CD4-positive, alpha-beta T cell treated with Interleukin-6 at 100 ng/mL for 8 hours (primary cell): ENCODE measurements at places on chromosomes 1 and 21.

GRCh38 chr1:216390956-216391355 is 32.3 kb downstream of the USH2A start:
- no peak for DNase-seq

GRCh38 chr1:37484325-37485051 is 10.1 kb downstream of the ZC3H12A start:
- no peak for DNase-seq

DNA sequence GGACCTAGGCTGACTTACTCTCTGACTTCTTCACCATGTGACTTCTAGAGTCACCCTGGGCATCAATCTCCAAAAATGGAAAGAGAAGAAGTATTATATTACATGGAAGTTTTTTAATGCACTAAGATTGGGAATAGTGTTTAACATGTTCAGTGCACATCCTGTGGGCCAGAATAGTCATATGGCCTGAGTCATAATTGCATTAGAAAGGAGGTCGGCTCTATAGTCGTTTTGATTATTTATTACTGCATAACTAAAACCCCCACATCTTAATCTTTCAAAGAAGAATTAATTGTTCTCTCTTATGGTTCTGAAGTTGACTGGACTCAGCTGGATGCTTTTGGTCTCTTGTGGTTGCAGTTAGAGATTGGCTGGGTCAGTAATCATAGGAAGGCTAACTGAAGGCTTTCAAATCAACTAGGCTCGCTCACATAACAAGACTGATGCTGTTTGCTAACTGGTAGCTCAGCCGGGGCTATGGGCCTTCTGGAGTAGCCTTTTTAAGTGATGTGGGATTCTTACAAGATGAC is 810.6 kb upstream of the ADGRL4 start:
- DNase-seq = no peak

GRCh38 chr1:108357802-108358201 is 92.3 kb upstream of the NBPF6 start:
- DNase-seq = no peak

DNA sequence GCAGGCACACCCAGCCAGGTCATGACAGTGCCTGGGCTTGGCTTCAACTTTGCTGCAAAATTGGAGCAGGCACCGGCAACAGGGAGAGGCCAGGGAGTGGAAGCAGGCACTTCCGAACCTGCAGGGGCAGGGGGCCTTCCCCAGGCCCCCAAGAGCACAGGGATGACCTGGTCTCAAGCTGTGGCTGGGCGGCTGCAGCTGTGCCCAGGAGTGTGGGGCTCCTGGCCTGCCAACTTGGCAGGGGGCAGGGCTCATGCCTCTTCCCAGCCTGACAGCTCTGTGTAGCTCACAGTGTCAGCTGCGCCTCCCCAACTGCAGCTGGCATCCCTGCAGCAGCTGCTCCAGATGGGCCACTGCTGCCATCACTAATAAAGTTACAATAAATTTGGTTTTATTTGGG is 51.5 kb upstream of the SCYL3 start:
- no peak for DNase-seq

DNA sequence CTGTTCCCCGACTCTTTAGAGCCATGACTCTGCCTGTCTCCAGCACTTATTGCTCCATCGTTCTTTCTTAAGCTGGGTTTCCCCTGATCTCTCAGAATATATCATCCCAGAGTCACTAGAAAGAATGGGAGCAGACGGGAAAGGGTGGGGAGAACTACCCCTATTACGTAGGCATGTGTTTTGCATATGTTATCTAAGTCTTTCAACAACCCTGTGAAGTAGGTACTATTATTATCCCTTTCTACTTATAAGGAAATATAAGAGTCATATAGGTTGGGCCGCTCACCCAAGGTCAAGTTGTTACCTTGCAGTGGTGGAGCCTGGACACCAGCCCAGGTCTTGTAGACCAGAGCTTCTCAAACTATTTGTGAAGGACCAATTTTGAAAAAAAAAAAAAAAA is 38.7 kb downstream of the ELF3 start:
- no peak for DNase-seq

- no peak for DNase-seq
Measured at GRCh38 chr1:93744299-93744988, 62.8 kb upstream of the BCAR3 start.

DNA sequence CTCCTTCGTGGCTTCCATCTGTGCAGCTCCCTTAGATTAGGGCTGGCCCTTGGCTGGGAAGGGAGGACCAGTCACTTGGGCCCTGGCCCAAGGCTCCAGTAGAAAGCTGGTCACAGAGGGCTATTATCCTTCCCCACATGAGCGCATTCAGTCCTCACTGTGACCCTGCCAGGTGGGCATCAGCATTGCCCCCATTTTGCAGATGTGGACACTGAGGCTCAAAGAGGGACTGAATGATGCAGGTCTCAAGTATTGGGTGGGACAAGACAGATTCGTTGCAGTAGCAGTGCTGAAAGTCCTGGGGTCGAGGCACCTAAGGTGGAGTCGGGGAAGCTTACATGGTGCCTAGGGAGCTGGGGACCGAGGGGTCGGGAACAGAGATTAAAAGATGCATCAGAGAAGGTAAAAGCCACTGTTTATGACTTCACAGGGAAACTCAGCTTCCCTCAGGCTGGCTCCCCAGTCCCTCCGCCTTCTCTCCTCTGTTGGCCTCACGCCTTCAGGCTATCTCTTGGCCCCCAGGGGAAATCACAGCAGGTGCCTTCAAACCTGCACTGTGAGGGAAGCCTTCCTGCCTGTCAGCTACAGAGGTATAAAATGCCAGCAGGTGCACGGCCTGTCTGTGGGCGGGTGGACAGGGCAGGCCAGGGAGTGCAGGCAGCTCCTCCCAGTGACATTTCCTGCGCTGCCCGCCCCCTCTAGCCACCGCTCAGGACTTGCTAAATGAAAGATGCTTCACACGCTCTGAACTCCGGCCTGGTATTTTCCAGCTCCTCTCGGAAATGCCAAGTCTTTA is 178.4 kb downstream of the GRIK3 start:
- DNase-seq = no peak

- no peak for DNase-seq
Measured at GRCh38 chr1:245749053-245749452, 594.3 kb downstream of the KIF26B start.

DNA sequence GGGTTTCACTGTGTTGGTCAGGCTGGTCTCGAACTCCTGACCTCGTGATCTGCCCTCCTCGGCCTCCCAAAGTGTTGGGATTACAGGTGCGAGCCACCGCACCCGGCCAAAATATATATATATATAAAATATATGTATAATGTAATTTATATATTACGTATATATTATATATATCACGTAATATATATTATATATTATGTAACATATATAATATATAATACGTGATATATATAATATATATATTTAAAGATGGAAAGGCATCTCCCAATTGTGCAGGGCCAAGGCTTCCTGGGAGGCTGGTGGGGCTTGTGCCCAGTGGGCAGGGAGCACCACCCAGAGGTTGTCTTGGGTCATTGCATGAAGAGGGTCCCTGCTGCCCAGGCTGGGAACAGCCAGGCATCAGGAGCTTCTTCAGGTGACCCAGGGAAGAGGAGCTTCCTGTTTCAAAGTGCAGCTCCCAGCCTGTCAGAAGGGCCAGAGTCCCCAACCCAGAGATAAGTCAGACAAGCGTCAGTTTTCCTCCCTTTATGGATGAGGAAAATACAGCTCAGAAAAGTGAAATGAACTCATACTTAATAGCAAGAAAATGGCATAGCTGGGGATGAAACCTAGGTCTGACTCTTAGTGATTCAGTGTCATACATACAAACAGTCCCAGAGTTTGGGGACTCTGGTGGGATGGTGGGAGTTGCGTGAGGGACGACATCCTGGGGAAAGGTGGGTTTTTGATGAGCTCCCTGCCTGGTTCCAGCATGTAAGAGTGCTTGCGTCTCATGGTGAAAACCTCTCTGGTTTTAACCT is 12.0 kb downstream of the UBE2Q1 start:
- DNase-seq = peak; percentile 44

DNA sequence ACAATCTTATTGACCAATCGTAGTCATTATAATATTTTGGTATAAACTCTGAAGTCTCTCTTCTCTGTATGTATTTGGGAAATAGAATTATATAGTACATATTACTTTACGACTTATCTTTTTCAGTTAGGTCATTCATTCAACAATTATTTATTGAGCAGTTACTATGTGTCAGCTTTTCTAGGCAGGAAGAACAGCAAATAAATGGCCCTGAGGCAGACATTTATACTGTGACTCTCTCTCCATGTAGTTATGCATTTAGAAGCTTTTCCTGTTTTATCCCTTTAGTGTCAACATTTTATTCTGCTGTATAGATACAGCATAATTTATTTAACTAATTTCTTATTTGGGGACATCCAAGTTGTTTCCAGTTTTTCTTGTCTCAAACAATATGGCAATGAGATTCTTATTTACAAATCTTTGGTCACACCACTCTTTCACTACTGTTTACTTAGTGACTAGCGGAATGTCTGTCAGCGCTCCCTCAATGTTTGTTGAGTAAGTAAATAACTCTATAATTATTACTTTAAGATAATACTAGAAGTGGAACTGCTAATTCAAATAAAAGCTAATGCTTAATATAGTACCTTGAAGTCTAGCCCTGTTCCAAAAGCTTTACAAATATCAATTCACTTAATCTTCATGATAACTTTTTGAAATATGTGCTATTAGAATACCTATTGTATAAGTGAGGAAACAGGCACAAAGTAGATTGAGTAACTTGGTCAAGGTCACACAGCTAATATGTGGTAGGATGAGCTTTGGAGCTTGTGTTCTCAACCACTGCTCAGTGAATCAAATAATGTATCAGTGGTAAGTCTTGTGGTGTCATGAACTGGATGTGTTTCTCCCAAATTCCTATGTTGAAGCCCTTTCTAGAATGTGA is 465.6 kb downstream of the SIPA1L2 start:
- no peak for DNase-seq

DNA sequence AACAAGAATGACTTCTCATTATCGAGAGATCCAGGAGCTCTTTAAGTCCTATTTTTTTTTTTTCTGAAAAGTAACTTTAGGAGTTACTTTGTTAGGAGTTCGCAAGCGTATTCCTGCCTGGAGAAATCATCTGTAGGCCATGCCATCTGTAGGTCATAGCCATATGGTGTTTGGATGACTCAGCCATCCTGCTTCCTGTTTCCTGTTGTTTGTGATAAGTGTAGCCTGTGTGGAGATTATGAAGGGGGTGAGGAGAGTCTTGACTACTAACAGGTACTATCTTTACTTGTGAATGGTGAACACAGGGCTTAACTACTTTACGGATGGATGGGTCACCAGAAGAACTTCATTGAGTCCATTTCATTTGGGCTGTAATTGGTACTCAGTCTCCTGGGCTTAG is 327.2 kb downstream of the PTPRU start:
- no peak for DNase-seq

DNA sequence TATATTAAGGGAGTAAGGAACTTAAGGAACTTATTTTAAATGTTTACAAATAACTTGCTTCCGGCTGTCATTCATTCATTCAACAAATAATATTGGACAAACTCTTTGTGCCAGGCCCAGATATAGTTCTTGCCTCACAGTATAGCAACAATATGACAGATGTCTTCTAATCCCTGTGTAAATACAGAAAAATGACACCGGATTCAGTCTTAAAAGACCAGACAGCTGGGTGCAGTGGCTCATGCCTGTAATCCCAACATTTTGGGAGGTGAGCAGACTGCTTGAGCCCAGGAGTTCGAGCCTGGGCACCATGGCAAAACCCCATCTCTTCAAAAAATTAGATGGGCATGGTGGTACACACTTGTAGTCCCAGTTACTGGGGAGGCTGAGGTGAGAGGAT is 23.7 kb downstream of the EIF2B3 start:
- DNase-seq = no peak
